ENCODE measurements at places on chromosomes 6 and 20. TPM values are rescaled to one million over a fixed set of nuclear protein-coding genes. Genes with fewer than 3 reads are reported as not detected.

DNA sequence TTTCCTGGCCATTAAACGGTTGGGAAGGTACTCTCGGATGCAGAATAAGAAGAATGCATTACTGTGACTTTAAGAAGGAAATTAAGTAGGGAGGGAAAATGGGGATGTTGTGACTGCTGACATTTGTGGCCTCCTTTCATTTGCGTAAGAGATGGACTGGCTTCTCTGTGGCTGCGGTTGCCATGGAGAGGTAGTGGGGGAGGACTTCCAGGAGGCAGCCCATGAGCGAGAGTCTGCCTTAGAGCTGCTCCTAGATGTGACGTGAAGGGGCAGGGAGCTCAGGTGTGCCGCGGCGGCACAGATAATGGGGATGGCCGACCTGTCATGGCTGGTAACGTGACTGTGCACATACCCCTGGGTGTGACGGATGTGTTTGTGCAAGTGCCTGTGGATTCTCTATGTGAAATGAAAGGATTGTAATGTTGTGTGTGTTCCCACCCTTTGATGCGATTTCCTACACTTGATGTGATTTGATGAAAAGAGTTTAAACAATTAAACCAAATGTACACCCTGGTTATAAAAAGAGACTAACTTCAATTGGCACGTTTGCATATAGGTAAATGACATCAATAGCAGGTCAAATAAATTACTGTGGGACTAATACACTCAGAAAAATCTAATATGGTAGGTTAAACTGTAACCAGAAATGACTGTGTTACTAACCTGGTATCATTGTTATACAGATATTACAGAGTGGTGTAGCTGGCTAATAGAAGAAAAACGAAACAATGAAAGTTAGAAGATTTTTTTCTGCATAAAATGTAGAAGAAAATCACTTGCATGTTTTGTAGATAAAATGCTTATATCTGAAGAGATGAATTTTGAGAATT lies 48.9 kb downstream of the HIVEP1 start:
- peak; percentile 88 for DNase-seq

- no peak for DNase-seq
Observed at GRCh38 chr6:156560476-156560875, 216.7 kb upstream of the ARID1B start.

The SLC35A1 gene
- 7.1 TPM for total RNA-seq

DNA sequence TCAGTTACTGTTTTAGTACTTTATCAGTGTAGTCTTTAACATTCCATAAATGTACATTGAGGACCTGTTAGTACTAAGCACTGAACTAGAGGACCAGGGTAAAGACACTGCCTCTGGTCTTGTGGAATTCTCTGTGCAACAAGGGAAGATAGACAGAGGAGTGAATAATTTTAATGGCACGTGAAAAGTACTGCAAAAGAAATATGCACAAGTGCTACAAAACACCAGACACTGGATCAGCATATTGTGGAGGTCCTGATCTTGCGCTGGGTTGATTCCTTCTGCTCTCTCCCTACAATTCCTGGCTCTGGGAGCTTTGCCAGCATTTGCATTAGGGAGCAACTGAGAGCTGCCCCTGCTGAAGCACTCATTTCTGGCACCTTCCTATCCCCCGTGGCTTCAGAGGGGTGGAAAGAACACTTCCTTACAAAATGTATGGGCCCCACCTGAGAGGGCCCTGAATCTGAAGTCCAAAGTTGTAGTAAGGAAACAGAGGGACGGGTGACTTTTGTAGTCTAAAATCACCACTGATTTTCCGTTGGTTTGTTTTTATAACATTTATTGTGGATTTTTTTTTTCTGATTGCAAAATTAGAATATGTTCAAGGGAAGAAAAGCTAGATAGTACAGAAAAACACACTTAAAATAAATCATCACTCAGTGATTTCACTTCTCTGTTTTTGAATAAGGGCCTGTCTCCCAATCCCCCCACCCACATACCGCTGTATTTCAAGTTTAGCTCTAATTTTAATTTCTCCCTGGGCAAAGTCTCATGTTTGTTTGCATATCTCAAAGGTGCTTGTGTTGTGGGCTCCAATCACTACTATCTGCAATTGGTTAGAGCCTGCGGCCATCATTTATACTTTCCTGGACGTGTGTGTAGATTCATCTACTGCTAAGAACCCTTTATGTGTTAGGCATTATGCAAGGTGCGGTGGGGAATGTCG lies 4.9 kb downstream of the PKIG start:
- no peak for DNase-seq

The HTR1E gene
- total RNA-seq = not detected

GRCh38 chr20:47998736-47999135 lies 213.5 kb upstream of the SULF2 start:
- no peak for DNase-seq

The ADGB gene
- total RNA-seq = not detected

DNA sequence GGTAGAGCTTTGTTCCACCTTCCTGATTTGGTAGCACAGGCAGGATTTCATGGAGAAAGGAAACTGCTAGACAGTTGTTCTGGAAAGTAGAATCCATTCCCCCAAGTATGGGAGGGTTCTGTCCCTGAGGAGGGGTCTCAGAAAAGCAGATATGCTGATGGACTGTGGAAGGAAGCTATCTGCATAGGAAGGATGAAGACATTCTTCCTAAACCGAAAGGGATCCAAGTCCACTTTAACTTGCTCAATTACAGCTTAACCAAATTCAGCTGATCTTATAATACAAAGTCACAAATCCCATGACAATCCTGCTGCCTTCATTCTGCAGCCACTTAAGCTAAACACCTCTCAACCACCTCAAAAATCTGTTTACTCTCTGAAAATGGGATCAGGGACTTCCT lies 2.6 kb downstream of the MAN1A1 start:
- DNase-seq = no peak

DNA sequence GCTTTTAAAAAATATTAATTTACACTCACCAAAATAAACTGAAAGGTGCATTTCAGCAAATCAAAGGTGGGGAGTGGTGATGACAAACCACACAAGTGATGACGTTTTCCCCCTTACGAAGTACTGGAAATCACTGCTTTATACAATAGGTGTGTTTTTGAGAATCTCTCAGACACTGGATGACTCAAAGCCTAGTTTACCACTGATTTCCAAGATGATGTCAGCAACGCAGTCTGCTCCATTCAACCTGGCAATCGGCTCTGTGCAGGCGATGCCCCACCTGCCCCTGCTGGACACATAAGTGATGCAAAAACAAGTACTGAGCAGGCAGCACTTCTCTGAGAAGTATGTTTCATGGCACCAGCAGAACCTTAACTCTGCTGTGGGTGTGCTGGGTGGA lies 114.4 kb downstream of the SOD2 start:
- no peak for DNase-seq

The LAMA5 gene
- total RNA-seq = 200 TPM

The CRISP2 gene
- total RNA-seq = not detected

The WFDC9 gene
- not detected for total RNA-seq

DNA sequence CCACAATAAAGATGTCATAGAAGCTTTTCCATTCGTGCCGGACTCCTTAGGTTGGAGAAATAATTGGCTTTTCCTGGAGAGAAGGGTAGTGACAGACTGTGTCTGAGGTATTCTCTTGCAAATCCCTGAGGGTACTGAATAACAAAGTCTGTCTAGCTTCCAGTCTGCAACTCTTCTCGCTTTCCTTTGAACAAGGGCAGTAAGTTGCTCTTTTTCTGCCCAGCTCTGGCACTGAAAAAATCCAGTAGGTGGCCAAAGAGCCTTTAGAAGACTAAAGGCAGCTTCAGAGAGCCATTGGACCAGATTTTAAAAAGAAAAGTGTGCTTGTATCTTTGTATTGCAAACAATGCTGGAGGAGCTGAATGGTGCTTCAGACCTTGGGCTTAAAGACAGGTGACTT lies 20.7 kb upstream of the RREB1 start:
- DNase-seq = no peak

GRCh38 chr6:31575952-31576685 lies 754 bp downstream of the TNF start:
- no peak for DNase-seq

The PACRG gene
- total RNA-seq = 0.26 TPM

The EBF4 gene
- 4.3 TPM for total RNA-seq

The RIPPLY2 gene
- 0.90 TPM for total RNA-seq

DNA sequence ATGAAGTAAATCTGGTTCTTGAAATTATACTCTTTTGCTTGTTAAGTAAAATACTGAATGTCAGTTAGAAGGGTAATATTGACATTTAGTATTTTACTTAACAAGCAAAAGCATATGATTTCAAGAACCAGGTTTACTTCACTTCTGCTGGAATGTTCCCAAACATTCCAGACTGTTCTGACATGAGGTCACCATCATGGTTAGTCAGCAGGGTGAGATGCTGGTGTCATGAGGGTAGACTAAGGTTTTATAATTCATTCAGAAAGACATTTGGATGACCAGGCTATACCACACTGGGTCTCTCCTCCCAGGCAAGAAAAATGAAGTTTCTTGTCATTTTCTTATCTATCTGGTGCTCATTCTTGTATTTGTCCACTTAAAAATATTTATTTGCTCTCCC lies 414.4 kb upstream of the MMS22L start:
- DNase-seq = no peak

- no peak for DNase-seq
Observed at GRCh38 chr6:130775411-130776012, 51.7 kb upstream of the SMLR1 start.

The ESF1 gene
- 36.9 TPM for total RNA-seq

The PAX1 gene
- total RNA-seq = not detected

DNA sequence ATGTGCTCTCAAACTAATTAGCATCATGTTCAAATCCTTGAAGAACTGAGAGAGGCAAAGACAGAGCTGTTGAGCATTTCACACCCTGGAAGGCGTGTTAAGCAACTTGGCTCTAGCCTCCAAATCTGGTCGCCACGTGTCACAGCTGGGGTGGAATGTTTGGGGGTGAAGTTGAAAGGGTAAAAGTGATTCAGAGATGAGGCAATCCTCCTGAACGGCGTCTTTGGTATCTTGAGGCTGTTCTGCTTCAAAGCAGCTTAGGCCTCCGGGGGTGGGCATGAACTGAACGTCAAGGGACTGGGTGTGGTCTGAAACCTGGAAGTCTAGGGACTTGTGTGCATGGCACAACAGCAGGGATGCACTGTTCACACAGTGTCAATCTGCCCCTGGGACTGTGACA lies 62.3 kb downstream of the TRAM2 start:
- no peak for DNase-seq

The LY86 gene
- not detected for total RNA-seq

DNA sequence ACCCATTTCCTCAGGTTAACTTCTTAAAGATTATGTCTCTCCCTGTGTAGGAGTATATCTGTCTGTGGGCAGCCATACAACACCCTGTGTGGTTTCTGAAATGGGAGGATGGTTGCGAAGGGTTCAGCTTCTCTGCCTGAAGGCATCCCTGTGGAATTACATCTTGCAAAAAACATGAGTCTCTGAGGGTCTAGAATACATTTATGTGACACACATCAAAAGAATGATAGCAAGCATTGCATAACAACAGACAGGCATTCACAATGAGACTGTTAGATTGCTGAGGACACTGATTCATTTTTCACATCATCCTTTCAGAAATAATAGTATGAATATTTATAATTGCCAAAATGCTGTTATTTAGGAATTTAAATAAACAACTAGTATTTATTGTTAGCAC lies 670.9 kb downstream of the HTR1B start:
- no peak for DNase-seq

DNA sequence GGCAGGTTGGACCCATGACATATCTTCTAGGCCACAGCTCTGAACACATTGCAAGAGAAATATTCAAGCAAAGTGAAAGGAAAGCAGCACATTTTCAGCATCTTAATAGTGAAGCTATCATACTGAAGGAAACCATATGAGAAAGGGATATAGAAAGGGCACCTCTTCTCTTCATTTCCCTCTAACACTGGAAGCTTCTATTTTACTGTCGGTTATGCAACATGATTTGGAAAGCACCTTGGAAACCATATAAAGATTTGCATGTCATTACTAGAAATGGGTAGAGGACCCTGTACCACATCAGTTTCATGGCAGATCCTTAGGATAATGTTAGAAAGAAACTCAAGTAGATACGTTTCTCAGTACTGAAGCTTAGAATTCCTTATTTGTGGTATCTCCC lies 70.5 kb upstream of the HMGN3 start:
- no peak for DNase-seq

Measured in H9 (cell line).